ENCODE measurements at places on chromosomes 3 and 15.
A peak's percentile ranks its signal among the peaks of the same experiment; 100 is the strongest.

DNA sequence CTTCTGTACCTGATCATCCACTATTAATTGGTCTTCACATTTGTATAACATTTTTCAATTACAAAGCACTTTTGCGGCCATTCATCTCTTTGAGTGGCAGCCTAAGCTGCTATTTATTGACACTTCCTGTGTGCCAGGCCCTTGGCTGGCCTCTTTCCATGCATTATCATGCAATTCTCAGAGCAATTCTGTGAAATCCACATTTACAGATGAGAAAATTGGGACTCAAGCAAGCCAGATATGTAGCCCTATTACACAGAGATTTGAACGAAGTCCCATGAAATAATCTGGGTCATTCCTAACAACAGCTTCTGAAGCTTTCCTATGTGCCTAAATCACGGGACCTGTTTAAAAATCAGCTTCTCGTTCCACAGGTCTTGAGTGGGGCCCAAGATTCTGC, 17.4 kb downstream of the SLC6A1 start:
- no peak for DNase-seq

- peak; percentile 24 for DNase-seq
Observed at GRCh38 chr3:15557511-15557946, 36.0 kb upstream of the COLQ start.

- DNase-seq, result no peak
Observed at GRCh38 chr3:97969541-97969940, 2.7 kb downstream of the RIOX2 start.

DNA sequence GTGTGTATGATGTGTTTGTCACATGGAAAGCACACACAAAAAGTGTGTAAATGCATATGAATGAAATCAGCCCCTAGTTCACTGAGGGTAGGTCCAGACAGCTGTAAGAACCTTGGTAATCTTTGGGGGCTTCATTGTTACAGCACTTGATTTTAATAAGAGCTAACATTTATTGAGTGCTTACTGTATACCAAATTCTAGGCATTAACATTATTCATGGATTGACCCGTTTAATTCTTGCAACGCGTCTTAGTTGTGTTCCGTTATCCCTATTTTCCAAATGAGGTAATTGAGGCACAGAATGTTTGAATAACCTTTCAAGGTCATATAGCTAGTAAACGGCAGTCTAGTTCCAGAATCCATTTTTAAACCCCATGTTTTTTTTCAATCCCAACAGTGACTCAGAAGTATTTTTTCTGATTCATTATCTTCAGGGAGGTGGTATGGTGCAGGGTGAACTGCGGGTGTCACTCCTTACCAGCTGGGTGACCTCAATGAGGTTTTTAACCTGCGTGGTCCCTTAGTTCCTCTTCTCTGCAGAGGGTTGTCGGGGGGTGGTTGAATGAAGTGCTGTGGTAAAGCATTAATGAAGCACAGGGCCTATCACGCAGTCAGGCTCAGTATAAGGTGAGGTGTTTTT, 14.2 kb downstream of the RAB8B start:
- no peak for DNase-seq

- no peak for DNase-seq
Observed at GRCh38 chr3:85710490-85710889, 751.7 kb downstream of the CADM2 start.

DNA sequence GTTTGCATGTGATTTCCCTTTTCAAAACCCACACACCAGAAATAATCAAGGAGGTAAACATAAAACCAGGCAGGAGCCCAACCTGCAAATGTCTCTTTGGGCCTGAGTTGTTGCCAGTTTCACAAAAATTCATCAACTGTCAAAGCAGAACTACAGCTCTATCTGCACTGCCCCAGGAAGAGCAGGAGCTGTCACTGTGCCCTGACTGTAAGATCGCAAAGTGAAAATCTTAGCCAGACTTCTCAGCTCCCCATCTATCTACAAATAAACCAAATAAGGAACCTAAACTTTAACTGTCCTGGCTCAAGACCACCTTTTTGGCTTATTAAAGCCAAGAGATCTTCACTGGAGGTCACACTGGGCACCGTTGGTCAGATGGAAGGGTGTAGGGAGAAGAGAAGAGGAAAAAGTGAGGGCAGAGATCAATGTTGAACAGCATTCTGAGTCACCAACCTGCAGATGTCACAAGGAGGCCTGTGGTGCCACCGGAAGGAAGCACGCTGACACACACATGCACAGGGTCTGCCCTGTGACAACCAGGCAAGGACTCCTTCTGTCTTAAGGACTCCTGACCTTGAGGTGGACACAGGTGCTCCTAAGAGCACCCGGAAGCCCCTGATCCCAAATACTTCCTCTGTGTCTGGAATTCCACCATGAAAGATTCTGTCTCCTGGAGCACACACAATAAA, 58.7 kb downstream of the RPN1 start:
- DNase-seq, result no peak

DNA sequence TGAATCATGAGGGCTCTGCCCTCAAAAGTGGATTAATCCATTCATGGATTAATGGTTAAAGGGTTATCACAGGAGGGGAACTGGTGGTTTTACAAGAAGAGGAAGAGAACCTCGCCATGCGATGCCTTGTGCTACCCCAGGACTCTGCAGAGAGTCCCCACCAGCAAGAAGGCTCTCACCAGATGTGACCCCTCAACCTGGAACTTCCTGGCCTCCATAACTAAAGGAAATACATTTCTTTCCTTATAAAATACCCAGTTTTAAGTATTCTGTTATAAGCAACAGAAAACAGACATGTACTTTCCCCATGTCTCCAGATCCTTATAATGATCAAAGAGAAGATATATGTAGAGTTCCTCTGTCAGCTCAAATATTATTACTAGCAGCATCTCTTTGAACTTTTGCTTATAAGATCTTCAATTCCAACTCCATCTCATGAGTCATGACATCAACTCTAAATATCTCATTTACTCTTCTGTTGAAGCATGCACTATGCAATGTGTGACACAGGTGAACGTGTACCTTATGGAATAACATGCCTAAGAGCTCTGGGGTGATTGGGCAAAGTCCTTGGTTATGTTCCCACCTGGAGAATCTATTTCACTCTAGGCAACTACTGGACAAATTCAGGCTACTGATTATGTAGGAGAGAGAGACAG, 37.5 kb upstream of the ZBTB38 start:
- DNase-seq, result no peak
